GM12891 (cell line): ENCODE measurements at places on chromosomes 11 and 22.
A peak's percentile ranks its signal among the peaks of the same experiment; 100 is the strongest.

- DNase-seq: no peak
Observed at GRCh38 chr11:95891423-95892170, 32.3 kb downstream of the MTMR2 start.

DNA sequence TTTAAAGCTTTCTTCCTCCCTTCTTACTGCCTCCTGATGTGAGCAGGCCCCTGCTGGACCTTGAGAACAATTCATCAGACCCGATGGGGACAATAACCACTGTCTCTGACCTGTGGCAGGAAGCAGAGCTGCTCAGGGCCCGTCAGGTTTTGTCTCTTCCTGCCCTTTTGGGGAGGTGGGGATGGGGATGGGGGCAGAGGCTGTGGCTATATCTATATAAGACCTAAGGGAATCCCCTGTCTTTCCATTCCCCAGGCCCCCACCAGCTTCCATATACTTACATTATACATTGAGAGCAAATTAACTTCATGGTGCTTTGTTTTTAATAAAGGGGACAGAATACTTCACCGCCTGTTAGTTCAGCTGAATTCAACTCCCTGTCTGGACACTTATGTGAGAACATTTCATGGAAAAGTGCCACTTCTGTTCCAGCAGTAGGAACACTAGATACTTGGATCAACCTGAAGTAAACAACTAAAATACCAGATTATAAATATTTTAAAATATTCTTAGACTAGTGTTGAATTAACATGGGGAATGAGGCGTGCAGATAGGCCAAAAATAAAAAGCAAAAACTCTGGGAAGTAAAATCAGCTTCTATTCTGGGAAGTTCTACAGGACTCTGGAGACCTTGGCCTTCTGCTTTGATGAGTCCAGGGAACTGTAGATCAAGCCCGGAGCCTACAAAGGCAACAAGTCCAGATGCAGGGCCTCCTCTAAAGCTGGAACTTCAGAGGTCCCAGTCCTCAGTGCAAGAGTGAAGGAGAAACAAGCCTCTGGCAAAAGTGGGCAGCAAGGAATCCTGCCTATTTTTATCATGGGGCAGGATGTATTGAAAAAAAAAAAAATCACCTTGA is 11.1 kb downstream of the ZP1 start:
- no peak for DNase-seq

DNA sequence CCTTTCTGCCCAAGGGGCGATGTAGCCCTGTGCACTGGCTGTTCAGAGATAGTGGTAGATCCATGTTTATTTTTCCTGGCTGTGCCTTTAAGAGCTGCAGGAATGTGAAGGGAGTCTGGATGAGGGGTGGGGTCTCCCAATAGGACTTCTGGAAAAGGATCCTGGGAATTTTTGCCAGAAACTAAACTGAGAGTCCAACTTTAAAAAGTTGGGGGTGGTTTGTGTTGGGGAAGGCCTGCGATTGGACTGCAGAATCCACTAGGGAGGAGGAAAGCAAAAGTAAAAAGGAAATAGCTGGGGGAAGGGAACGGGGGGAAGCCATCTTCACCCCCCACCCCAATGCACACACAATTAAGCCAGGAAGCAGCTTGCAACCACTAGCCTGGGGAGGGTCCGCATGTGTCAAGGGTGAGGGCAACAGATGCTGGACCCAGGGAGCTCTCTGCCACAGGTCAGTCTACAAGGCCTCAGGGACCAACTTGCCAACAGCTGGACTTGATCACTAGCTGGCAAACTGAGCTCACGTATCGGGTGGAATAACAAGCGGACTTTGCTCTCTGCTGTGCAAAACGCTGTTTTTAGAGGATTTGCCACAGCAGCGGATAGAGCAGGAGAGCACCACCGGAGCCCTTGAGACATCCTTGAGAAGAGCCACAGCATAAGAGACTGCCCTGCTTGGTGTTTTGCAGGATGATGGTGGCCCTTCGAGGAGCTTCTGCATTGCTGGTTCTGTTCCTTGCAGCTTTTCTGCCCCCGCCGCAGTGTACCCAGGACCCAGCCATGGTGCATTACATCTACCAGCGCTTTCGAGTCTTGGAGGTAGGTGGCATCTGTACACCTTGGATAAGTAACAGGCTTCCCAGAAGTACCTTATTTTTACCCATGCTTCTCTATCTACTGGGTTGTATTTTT is at the start of gene OLFML1:
Gene OLFML1, plus strand, starts transcription at position 321 of the 912 bp plus-strand sequence. Its CDS starts 370 bp downstream, at position 691.
- no peak for DNase-seq

DNA sequence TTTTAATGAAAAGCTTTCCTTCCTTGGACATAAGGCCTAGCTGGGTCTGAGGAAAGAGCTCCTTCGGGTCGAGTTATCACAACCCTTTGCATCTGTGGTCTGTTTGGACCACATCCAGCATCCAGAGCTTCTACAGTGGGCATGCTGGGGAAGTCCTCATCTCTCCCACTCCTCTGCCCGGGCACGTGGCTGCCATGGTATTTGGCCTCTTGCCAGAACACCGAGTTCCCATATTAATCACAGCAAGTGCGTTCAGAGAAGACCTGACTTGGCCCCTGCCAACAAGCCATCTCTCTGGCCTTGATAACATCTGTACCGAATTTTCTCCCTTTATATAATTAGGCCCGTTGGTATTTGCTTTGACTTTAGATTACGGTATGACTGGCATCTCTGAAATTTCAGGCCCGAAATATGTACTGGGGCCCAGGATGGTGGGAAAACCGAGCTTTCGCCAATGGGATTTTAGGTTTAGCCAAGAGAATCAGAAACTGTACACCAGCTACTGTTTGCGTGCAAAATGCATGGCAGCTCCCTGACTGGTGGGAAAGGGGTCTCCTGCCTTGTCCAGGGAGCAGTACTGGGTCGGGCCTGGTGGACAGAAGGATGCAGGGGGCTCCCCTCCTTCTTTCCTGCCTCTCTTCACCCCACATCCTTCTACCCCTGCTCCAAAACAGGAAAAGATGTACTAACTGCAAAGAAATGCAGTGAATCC is 90.0 kb downstream of the MICAL2 start:
- no peak for DNase-seq

GRCh38 chr11:100756559-100756958 is 69.5 kb downstream of the ARHGAP42 start:
- DNase-seq: no peak

- no peak for DNase-seq
Observed at GRCh38 chr11:75508051-75508561, 17.6 kb downstream of the GDPD5 start.

DNA sequence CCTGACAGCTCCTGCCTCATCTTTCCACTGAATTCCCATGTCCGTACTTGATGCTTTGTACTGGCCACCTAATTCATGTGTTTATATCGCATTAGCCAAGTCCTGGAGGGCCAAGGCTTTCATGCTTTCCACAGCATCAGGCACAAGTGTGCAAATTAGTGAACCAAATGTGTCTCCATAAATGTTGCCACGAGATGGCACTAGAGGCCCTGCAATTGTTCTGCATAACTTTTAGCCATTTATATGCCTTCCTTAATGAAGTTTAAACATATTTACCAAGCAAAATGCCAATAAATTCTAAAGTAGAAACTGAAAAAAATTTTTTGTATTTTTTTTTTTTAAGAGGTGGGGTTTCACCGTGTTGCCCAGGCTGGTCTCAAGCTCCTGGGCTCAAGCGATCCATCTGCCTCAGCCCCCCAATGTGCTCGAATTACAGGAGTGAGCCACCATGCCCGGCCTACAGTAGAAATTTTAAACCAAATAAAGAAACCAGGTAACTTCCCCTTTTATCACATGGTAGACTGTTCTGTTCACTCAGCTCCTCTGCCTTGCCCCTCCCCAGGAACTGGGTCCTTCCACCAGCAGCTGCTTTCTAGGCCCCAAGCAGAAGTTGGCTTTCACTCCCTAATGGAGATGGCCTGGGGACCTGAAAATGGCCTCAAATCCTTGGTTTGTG is 20.8 kb upstream of the IL18BP start:
- no peak for DNase-seq

DNA sequence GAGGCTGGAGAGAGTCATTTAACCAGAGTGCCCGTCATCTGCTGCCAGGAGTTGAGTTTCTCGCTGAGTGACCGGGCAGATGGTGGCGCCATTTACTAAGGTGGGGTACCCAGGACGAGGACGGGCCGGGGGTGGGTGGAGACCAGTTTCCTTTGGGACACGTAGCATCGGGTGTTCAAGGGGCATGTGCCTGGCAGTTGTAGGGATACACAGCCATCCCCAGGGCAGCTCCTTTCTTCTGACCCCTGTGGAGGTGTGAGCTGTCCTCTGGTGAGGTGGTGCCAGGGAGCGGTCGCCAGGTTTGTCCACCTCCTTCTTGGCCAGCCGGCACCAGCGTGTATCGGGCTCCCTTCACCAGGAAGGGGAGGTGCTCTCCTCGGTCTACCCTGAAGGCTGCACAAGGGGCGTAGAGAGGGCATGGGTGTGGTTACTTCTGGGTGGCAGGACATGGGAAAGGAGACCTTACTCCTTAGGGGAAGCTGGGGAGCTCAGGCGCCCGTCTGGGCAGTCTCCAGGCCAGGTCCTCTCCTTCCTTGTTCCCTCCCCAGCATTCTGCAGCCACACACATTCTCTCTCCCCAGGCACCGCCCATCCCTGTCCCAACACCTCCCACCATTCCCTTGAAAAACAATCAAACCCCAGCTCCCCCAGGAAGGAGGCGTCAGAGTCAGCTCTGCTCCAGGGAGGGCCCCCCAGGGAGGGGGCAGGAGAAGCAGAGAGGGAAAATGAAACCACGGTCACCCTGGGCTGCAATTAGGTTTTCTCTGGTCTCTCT is 10.3 kb upstream of the MB start:
- DNase-seq: peak; percentile 25

- no peak for DNase-seq
Observed at GRCh38 chr11:109309153-109309552, 112.8 kb upstream of the C11orf87 start.

GRCh38 chr11:43518408-43519160 is 159.9 kb downstream of the TTC17 start:
- DNase-seq: no peak

- DNase-seq: no peak
Observed at GRCh38 chr11:22711071-22711770, 44.8 kb downstream of the GAS2 start.

DNA sequence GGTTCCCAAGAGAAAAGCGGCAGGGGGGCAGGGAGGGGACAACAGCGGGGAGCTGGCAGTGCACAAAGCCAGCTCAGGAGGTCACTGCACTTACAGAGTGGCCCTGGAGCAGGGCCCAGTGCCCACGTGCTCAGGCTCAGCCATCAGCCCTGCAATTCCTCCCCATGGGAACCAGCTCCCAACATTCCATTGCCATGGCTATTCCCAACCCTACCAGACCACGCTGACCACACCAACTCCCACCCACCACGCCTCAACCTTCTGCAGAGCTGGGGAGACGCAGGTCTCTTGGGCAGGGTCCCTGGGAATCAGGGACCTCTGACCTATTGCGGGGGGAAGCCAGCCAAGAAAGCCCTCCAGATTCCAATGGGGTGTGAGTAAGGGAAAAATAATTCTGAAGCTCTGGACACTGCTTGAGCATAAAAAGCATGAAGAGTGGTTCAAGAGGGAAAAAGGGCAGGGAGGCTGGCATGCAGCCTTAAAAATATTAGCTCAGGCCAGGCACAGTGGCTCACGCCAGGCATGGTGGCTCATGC is 38.3 kb upstream of the TFIP11 start:
- no peak for DNase-seq

DNA sequence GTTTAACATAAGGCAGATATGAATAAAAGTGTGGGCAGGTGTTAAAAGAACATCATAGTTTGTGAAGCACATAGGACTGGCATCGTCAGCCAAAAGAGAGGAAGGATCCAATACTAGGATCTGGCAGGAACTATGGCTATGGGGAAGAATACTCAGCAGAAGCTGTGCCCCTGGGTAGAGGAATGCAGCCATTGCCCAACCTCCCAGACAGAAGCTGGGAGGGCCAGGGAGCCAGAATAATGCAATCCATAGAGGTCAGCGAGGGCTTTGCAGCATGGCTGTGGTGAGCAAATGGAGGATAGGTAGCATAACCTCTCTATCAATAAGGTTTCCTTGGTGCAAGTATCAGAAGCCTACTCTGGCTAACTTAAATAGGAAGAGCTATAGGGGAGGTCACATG is 11.7 kb upstream of the CSTF3 start:
- no peak for DNase-seq

DNA sequence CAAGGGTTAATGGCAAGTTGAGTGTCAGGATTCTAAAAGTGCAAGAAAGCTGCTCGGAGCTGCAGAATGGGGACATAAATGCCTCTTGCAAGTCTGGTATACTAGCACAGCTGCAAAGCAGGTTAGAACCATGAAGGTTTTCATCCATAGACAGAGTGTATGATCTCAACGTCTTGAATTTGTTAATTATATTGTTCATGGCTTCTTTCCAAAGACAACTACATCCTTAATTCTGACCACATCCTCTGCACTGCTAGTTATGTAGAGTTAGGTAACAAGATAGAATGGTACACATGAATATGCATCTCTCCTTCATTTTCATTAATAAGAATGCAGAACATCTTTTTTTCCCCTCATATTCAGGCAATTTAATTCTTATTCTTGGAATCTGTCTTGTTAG is 34.2 kb downstream of the EXPH5 start:
- DNase-seq: no peak

DNA sequence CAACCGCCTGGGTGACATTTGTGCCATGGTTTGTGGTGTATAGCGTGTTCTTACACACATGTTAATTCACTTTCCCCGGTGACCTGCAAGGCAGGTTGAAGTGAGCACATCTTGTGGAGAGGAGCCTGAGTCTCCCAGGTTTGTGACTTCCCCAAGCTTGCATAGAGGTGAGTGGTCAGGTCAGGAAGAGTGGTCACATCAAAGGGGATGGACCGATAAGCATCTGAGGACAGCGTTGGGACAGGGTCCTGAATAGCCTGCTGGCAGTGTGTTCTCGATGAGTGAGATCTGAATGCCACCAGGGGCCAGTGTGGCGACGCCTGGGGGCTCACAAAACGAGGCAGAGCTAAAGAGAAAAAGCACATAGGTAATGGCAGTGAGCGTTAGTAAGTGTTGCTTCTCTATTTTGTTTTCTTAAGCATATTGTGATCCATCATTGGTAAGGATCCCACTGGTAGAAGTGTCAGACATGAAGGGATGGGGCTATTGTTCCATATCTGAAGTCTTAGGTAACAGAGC is 154.6 kb downstream of the GRIK4 start:
- no peak for DNase-seq

- peak; percentile 74 for DNase-seq
Observed at GRCh38 chr11:47565340-47566148, at the start of gene PTPMT1. Gene PTPMT1, plus strand, starts transcription at chr11:47565599. Its CDS starts 24 bp downstream, at chr11:47565623.

- no peak for DNase-seq
Observed at GRCh38 chr22:27857443-27857842, 55.9 kb upstream of the MN1 start.

- no peak for DNase-seq
Observed at GRCh38 chr11:111463276-111463675, 48.9 kb downstream of the BTG4 start.

DNA sequence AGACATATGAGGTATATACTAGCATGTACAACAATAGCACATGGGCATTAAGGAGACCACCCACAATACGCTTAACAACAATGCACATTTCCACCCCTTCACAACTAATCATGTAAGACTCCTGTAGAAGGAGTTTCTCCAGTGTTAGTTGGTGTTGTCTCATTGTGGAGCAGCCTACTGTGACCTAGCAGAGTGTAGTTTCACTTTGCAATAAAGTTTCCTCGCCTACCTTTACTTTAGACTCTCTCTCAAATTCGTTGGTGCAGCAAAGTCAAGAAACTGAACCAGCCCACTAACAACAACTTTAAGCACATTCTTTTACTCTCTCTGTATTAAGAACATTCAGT is 863.6 kb downstream of the FAM181B start:
- DNase-seq: no peak
